ENCODE measurements at places on chromosomes 12 and 14.
A peak's percentile ranks its signal among the peaks of the same experiment; 100 is the strongest.

DNA sequence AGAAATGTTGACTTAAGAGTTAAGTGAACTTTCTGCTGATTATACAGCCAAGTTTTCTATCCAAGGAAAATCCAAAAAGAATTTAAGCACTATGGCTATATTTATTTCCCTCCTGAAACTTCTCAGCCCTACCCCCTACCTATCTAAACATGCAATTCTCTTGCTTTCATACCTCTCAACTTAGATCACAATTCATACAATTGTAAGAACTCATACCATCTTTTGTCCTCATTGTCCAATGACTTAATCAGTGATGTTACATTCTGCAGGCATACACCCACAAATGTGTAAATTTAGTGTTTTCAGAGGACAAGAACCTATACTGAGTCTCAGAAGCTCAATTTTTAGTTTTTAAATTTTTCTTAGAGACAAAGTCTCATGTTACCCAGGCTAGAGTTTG, 62.1 kb downstream of the ZFC3H1 start:
- no peak for DNase-seq

DNA sequence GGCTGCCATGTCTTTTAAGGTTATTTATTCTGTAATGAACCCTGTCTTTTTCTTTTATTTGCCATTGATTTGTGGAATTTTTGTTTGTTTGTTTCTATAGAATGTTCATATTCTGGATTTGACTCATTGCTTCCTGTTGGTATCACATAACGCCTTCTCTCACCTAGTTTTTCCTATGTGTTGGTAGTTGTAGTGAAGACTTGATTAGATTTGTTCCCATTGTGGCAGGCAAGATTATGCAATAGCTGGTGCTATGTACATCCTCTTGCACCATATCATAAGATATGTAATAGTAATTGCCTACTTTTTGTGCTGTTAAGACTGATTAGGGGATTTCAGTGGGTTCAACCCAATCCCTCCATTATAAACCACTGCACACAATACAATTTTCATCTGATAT, 3.9 kb upstream of the KRT6B start:
- no peak for DNase-seq

GRCh38 chr12:117968151-117968789, 520 bp downstream of the KSR2 start:
- DNase-seq = no peak

DNA sequence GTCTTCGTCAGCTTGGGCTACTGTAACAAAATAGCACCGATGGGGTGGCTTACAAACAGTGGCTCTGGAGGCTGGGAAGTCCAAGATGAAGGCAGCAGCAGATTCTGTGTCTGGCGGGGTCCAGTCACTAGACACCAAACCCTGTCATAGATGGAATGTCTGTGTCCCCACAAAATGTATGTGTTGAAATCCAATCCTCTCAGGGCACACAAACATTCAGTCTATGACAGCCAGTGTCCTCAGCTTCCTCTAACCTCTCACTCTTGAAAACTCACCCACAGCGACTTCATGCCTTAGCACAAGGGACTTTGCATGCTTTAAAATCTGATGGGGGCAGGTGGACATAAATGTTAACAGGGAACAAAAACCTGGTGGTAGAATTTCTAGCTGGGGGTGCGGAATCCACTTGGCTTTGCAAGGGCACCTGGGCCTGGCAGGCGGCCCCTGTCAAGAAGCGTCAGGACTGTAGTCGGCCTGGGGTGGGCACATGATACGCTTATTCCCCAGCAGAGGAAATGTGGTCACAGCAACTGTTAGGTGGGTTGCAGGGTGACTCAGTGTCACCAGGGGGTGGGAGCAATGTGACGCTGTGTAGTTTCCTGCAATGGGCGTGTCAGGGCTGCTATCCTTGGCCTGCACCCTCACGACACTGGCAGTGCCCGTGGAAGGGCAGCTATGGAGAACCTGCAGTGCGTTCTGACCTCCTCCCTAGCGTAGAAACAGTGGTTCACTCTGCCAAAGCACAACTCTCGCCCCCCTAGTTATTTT, 17.7 kb downstream of the RIN3 start:
- DNase-seq = peak; percentile 68

DNA sequence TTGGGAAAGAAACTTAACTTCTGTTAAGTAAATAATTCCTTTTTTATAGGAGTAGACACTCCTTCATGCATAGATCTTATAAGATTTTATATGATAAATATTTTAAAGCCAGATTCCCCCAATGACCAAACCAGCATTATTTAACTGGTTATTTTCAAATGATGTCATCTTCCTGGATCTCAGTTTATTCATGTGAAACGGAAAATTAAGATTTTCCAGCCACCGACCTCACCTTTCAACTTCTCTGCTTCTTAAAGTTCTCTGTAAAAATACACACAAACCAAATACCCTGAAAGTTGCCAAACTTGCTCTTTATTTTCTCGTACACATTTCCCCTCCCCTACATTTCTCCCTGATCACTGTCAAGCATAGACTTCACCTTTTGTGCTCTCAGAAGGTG, 364.2 kb downstream of the GALC start:
- no peak for DNase-seq

GRCh38 chr12:9721394-9722092, 11.4 kb downstream of the CLECL1 start:
- DNase-seq = no peak

- no peak for DNase-seq
Observed at GRCh38 chr14:89418976-89419375, 1.9 kb upstream of the FOXN3 start.

DNA sequence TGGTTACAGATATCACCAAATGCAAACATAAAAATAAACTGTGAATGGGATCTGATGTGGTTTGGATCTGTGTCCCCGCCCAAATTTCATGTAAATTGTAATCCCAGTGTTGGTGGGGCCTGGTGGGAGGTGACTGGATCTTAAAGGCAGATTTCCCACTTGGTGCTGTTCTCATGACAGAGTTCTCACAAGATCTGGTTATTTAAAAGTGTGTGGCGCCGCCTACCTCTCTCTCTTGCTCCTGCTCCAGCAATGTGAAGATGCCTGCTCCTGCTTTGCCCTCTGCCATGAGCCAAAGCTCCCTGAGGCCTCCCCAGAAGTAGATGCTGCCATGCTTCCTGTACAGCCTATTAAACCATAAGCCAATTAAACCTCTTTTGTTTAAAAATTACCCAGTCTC, 47.8 kb downstream of the SLC25A21 start:
- DNase-seq = no peak

DNA sequence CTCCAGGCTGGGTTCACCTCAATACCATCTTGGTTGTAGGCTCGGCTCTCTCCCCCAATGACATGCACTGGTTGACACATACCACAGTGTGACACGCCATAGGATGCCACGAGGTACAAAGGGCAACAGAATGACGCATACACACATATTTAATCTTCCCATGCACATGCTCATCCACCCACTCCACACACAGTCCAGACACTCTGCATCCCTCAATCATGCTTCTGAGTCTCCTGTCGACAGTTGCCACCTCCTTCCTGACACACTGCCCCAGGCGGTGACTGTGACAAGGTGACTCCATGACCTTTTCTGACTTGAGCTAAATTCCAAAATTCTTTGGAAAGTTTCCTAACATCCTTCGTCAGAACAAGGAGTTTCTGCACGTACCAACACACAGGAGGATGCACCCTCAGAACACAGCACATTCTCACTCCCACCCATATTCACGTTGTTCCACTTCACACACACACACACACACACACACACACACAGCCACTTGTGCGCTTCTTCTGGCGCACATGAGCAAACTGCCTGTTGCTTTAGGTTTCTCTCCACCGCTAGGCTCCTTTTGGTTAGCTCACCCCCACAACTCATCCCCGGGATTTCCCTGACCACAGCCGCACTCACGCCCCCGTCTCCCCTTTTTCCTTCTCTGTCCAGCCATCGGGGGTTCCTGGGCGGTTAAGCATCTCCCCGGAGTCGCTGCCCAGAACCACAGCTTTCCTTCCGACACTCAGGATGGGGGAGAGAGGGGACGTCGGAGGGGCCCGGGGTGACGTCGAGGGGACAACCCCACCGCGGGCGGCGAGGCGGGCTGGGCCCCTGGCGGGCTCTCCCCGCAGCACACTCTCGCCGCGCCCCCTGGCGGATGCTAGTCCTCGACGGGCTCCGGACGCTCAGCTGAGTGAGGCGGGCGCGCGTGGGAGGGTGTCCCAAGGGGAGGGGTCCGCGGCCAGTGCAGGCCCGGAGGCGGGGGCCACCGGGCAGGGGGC, 536 bp upstream of the WNT1 start:
- DNase-seq = peak; percentile 94

Data from activated CD4-positive, alpha-beta T cell treated with anti-CD3 and anti-CD28 coated beads, Interleukin-2, amount 10 ng/mL, durations not matched to agents 24 days and 14 days (primary cell).